ENCODE measurements at places on chromosomes 6 and 20.

DNA sequence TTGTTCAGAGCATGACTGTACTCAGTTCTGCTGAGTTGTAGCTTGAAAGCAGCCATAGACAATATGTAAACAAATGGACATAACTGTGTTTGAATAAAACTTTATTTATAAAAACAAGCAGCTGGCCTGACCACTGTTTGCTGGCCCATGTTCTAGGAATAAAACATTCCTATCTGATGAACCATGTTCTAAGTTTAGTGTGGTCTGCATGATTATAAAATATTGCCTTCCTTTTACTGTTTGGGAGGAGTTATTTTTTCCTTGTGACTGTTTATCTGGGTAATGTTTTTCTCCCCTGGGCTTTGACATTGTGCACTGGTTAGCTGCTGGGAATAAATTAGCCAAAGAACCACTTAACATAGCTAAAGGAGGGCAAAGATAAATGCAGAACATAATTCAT is 55.1 kb downstream of the CDS2 start:
- DNase-seq = no peak

GRCh38 chr6:144086959-144087358 is 8.4 kb downstream of the SF3B5 start:
- no peak for DNase-seq

DNA sequence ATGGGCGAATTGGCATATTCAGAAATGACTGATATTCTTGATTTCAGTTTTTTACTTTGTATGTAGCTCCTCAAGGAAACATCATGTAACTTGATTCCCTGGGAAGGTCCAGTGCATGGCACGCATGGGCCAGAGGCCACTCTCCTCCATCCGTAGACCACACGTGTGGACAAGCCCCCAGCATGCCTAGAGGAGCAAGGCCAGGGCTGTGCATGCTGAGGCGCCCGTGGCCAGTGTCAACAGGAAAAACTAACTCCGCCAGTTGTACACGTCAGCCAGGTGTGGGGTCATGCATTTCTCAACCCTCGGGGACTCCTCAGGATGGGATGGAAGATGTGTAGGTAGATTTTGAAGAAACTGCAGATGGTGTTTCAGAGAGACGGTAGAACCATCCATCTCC is 37.8 kb upstream of the CD93 start:
- no peak for DNase-seq

GRCh38 chr6:1129131-1129530 is 182.8 kb upstream of the FOXQ1 start:
- no peak for DNase-seq

- DNase-seq = no peak
Measured at GRCh38 chr6:148471624-148472159, 129.1 kb downstream of the SASH1 start.

DNA sequence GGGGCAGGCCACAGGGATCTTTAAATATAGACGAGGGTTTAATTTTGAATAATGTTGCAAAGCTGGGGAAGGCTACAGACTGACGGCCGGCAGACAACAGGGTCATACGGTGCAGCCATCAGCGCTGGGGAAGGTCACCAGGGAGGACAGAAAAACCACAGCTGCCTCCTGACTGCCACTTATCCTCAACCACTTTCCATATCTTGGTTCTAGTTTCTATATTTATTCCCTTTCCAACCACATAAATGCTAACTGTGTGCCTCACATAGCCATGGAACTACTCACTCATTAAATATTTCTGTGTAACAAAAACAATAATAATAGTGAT is 85.7 kb upstream of the AGPAT4 start:
- DNase-seq = no peak

GRCh38 chr20:24678351-24679106 is 209.1 kb downstream of the SYNDIG1 start:
- DNase-seq = no peak

GRCh38 chr6:162306616-162307015 is 420.9 kb downstream of the PRKN start:
- no peak for DNase-seq

DNA sequence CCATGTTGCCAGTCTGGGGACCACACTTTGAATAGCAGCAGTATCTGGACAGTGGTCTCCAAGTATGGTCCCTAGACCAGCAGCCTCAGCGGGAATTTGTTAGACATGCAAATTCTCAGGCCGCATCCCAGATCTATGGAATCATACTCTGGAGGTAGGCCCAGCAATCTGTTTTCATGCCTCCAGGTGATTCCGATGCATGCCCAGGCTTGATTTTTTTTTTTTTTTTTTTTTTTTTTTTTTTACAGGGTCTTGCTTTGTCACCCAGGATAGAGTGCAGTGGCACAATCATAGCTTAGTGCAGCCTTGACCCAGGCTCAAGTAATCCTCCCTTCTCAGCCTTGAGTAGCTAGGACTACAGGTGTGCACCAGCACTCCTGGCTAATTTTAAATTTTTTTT is 682 bp upstream of the SLA2 start:
- no peak for DNase-seq

- DNase-seq = no peak
Measured at GRCh38 chr6:109896341-109896740, 81.8 kb upstream of the GPR6 start.

DNA sequence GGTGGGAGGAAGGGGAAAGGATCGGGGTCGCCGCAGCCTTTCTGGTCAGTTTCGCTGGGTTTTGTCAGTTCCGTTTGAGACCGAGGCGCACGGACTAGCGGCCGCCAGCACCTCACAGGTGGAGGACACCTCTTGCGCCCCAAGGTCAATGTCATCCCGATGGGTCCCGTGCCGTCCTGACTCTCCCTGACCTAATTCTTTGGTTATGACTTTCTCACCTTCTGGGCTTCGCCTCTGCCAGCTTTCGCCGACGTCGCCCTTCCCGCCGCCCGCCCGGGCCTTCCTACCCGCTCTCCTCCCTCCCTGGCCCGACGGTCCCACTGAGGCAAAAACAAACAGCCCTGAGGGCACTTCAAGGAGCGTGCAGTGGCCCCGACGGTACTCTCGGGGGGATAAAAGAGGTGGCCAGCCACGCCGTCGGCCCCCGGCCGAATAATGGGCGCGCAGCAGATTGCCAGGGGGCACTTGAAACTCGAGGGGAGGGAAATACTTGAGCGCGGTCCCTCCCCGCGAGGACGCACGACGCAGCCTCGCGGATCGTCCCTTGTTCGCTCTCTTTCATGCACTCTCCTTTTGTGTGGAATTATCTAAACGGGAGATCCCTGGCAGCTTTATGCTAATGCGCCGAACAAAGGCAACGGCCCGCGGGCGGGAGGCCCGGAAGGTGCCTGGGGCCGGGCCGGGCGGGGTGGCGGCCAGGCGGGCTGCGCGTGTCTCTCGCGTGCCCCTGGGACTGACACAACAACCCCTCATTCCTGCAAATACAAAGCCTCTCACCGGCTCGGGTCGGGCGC is 3.9 kb upstream of the INSM1 start:
- DNase-seq = no peak

DNA sequence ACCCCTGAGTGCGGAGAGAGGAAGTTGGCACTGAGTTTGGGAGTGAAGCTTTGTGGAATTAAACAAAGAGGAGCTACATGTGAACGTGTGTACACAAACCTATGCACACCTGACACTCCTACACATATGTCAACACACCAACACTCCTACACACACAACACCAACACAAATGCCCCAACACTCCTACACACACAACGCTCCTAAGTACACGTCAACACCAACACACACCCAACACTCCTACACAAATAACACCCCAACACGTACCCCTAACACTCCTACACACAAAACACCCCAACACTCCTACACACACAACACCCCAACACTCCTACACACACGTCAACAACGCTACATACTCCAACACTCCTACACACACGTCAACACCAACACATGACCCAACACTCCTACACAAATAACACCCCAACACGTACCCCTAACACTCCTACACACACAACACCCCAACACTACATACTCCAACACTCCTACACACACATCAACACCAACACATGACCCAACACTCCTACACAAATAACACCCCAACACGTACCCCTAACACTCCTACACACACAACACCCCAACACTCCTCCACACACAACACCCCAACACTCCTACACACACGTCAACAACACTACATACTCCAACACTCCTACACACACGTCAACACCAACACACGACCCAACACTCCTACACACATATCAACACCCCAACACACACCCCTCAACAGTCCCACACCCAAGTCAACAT is 40.1 kb upstream of the ZBP1 start:
- no peak for DNase-seq

- no peak for DNase-seq
Measured at GRCh38 chr6:3337521-3338350, 79.0 kb downstream of the PSMG4 start.

DNA sequence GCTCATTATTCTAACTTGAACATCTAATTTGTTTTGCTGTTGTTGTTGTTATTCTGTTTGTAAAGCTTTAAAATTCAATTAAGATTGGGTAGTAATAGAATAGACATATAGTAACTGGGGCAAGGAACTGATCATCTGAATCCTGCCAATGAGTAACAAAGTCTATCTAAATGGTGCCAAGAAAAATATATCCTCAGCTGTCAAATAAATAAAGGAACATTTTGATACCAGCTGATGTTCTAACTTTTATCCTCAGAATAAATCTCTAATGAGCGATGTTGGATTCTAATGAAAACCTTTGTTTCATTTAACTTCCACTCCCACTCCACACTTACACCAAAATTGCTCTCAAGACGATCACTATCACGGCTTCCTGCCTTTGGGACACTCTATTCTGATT is 210.9 kb downstream of the TINAG start:
- no peak for DNase-seq

- DNase-seq = no peak
Measured at GRCh38 chr6:151630387-151630786, 136.6 kb downstream of the CCDC170 start.

- no peak for DNase-seq
Measured at GRCh38 chr6:36577301-36577700, 16.9 kb upstream of the SRSF3 start.

GRCh38 chr6:28335040-28335563 is 846 bp downstream of the ZSCAN31 start:
- DNase-seq = no peak

- DNase-seq = no peak
Measured at GRCh38 chr6:141700819-141701218, 431.9 kb upstream of the GJE1 start.

DNA sequence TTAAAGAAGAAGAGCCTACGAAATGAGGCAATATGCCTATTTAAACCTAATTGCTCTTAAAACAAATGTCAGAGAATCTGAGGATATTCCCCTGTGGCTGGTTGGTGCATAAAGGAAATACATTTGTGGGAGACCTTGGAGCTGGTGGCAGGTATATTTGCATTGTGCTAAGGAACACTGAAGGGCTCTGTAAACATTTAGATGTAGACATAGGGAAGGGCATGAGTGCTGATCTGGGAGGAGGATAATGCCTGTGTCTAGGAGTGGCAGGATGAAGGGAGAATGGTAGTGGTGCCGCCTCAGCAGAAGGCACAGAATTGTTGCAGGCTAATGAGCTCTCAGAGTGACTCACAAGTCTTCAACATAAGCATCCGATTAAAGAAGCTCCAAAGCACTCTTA is 85.8 kb downstream of the CD164 start:
- DNase-seq = no peak

GRCh38 chr6:28424163-28424562 is 19.1 kb downstream of the ZSCAN23 start:
- no peak for DNase-seq

GRCh38 chr6:126153661-126154060 is 167.3 kb downstream of the TRMT11 start:
- no peak for DNase-seq

GRCh38 chr6:149405823-149406765 is 6.0 kb downstream of the SUMO4 start:
- DNase-seq = no peak

- DNase-seq = no peak
Measured at GRCh38 chr6:39997101-39997635, 62.9 kb upstream of the MOCS1 start.

DNA sequence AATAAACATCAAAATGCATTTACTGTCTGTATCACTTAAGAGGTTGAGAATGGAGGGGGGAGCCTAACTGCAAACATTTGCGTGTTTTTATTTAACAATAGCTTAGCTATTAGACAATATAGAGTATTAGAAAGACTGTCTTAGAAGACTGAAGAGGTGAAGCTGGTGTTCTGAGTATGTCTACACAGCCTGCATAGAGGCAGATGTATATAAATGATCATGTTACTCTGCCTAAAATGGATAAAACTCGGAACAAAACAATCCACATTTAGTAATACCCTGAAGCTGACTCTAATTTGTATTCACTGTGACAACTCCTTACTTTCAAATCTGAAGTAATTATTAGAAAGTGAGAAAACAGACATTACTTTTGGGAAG is 181.9 kb downstream of the GMPR start:
- DNase-seq = no peak

DNA sequence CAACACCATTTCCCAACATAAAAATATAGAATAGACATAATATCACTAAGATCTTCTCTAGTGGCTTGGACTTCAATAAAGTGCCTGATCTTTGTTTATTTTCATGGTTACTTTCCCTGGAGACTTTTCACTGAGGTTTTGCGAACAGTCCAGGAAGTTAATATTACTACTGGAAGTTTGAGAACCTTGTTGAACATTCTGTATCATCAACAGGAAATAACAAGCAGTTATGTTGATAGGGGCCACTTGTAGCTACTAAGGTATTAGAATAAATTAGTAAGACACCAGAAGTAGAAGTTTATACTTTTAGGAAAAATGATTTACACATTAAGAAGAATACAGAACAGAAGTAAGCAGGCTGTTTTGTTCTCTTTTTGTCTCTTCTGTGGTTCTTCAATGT is 180.2 kb downstream of the TFAP2B start:
- no peak for DNase-seq

- DNase-seq = peak; percentile 42
Measured at GRCh38 chr6:32271429-32271828, 47.6 kb upstream of the NOTCH4 start.

- no peak for DNase-seq
Measured at GRCh38 chr20:5156675-5157448, 30.1 kb downstream of the CDS2 start.

DNA sequence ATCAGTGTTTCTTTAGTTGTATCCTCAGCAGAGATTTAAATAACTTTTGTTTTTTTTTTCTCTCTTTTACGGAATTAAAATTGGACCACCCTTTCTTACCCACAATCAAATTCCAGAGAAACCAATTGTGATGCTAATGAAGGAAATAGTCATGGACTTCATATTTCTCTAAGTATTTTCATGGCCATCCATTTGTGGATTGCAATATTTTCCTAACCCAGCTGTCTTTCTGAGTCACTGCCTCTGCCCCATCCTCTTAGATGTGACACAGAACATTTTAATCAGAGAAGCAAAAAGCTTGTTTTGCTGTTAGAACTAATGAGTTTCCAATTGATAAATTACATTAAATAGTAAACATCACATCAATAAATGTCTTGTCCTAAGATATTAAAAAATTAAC is 405.5 kb upstream of the ADGRB3 start:
- DNase-seq = no peak

GRCh38 chr20:14777591-14777990 is 440.2 kb upstream of the FLRT3 start:
- no peak for DNase-seq

GRCh38 chr20:62401331-62401779 is 5.7 kb downstream of the CABLES2 start:
- no peak for DNase-seq

All from CD4-positive, alpha-beta T cell treated with Interleukin-17A for 1 hour (primary cell).